ENCODE measurements at places on chromosomes 7 and 10. TPM values are rescaled to one million over a fixed set of nuclear protein-coding genes. Genes with fewer than 3 reads are reported as not detected.

DNA sequence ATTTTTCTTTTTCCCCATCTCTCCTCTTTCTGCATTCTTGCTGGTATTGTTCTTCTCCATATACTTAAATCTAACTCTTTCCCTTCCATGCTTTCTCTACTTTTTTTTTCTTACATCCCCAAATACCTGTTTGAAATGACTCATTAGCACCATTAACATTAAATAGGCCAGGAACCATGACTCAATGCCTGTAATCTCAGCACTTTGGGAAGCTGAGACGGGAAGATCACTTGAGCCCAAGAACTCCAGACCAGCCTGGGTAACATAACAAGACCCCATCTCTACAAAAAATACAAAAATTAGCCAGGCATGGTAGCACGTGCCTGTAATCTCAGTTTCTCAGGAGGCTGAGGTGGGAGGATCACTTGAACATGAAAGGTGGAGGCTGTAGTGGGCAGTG lies 1026.8 kb downstream of the GATA3 start:
- DNase-seq = no peak
- H3K27ac ChIP-seq = no peak overlapping the region
- H3K27me3 ChIP-seq = no peaks in the 10 kb centered on the region
- no peaks in the 10 kb centered on the region for H3K36me3 ChIP-seq

PDE1C gene
- total RNA-seq = 13.1 TPM

ABCB8 gene
- total RNA-seq = 21.0 TPM

DNA sequence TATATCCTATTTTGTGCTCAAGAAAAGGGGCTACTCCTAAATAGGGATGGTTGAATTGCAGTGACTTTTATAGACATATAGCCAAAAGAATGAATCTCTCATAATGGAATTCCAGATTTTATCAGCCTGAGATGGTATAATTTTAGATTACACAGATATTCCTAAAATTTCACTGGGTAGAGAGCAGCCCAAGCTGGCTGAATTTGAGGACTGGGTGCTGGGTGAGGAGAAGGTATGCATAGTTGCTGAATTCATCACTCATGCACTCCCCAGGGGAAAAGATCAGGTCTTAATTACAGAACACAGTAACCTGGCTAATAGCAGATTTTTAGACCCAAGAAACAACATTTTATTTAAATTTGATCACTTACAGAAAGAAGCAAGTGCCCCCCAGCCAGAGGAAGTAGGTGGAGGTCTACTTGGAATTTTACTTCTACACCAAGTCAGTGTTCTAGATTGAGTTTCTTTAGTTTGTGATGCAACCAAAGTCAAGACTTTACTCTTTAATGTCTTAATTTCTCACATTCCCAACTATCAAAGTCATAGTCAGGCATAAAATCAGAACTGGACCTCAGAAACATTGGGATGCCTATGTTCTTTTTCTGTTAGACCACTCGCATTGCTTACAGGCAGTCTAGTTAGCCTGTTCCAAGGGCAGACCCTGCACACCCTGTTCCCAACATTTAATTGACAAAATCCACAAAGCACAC lies 337.4 kb upstream of the PODXL start:
- no peak overlapping the region for H3K27ac ChIP-seq
- no peak for DNase-seq
- no peaks in the 10 kb centered on the region for H3K27me3 ChIP-seq
- H3K4me3 ChIP-seq = no peak overlapping the region
- no peaks in the 10 kb centered on the region for H3K4me1 ChIP-seq
- H3K36me3 ChIP-seq = no peaks in the 10 kb centered on the region

All from tibial nerve (tissue), 4 donors.